Islet precursor cell (in vitro differentiated cells): ENCODE measurements at places on chromosomes 5 and 9.

DNA sequence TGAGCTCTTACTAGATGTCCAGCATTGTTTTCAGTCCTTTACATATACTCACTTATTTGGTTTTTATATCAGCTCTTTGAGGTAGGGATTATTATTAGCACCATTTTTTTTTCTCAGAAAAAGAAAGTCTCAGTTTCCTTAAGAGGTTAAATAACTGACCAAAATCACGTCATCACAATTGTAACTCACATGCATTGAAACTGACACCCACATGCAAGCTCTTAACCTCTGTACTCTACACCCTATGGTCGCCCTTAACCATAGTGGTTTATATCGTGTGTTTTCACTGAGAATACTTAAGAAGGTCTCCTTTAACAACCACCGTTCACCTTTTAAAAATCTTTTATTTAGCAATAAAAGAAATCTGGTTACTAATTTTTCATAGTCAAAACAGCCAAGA, 61.0 kb downstream of the PRDM6 start:
- DNase-seq = no peak

DNA sequence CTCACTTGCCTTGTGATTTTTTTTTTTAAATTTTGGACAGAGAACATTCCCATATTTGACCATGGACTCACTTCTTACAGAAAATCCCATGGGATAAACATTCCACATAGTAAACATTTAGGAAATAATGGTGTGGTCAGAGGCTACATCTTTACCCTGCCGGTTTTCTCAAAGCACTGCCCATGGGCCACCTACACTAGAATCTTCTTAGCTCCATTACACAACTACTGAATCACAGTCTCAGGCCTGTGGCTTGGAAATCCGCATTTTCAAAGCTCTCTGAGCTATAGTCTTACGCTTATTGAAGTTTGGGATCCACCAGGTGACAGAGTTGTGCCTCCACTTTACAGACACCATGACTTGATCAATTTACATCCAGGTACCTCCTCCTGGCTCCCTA, 39.4 kb downstream of the ALG2 start:
- DNase-seq = no peak

GRCh38 chr9:26524267-26524666, 368.3 kb downstream of the CAAP1 start:
- no peak for DNase-seq

GRCh38 chr5:81808106-81808505, 57.2 kb upstream of the SSBP2 start:
- DNase-seq = no peak

DNA sequence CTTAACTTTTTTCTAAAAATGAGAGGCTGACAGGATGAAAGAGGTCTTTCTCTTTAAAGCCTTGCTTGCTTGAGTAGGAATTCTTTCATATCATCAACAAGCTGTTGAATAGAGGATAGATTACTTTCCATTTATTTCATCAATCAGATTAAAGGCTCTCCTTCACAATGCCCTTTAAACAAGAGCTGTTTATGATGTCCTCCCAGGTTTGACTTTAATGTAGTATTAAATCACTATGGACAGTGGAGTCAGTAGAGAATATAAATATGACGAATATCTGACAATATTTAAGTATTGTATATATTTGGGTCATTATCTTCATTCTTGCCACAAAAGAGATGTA, 282.0 kb downstream of the ISL1 start:
- no peak for DNase-seq
